ENCODE measurements at places on chromosomes 6 and 20. TPM values are rescaled to one million over a fixed set of nuclear protein-coding genes. Genes with fewer than 3 reads are reported as not detected.

MATN4 gene
- total RNA-seq: not detected

DIDO1 gene
- total RNA-seq: 28.4 TPM

WFDC2 gene
- 0.26 TPM for total RNA-seq

GRM4 gene
- not detected for total RNA-seq

GSTA4 gene
- 45.8 TPM for total RNA-seq

SAMD3 gene
- not detected for total RNA-seq

CYP39A1 gene
- 3.4 TPM for total RNA-seq

VSX1 gene
- total RNA-seq: not detected

BEND6 gene
- 5.3 TPM for total RNA-seq

C6orf58 gene
- total RNA-seq: not detected

LY6G5C gene
- total RNA-seq: 1.4 TPM

SLC22A7 gene
- total RNA-seq: not detected

BPI gene
- 0.13 TPM for total RNA-seq

CPXM1 gene
- total RNA-seq: 3.0 TPM

TRIM38 gene
- 7.5 TPM for total RNA-seq

RAB22A gene
- 13.1 TPM for total RNA-seq

EPPIN gene
- not detected for total RNA-seq

AP5S1 gene
- total RNA-seq: 11.8 TPM

TBC1D22B gene
- 9.3 TPM for total RNA-seq

DNAH8 gene
- total RNA-seq: not detected

MUC21 gene
- not detected for total RNA-seq

GRM1 gene
- total RNA-seq: 0.08 TPM

KHDC1L gene
- total RNA-seq: not detected

TCP11 gene
- not detected for total RNA-seq

GUCA1A gene
- not detected for total RNA-seq

Data from epithelial cell of alveolus of lung (primary cell).